Body of pancreas (tissue), 4 donors: ENCODE measurements at places on chromosomes 12 and 14. TPM values are rescaled to one million over a fixed set of nuclear protein-coding genes. Genes with fewer than 3 reads are reported as not detected.

OTX2 gene
- total RNA-seq: not detected

PNMA1 gene
- total RNA-seq: 5.7 TPM

RIPK3 gene
- total RNA-seq: 6.0 TPM

MANSC1 gene
- 12.2 TPM for total RNA-seq

ZNF10 gene
- 18.2 TPM for total RNA-seq

RTL1 gene
- total RNA-seq: 0.26 TPM

GAS2L3 gene
- 2.3 TPM for total RNA-seq

DNA sequence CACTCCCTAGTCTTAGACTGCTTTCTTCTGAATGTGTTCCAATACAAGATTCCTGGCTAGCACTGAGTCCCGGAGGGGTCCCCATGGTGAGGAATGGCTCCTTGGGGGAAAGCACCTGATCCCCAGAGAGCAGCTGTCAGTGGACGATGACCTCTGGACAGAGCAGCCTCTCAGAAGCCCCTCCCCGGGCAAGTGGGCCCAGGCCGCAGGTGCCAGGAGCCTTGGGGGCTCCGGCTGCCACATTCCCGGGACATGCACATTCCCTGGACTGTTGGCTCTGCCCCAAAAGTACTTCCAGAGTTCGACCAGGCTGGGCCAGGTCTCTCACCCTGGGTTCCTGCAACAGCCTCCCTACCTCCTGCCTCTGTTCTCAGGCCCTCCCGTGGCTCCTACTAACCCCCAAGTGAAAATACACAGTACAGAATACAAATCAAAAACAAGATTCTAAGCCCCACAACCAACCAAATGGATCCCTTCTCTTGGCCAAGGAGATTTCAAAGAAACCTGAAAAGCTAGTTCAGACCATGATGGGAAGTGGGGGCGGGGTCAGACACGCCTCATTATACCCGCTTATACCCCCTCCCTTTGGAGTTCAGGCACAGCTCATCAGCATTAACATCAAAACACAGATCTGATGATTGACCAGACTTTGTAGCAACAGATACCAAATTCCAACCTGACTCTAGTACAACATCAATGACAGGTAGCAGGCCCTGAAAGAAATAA, 23.3 kb upstream of the BTBD6 start:
- H3K36me3 ChIP-seq: peaks cover 8% of the 10 kb centered on the region
- no peak for DNase-seq
- H3K4me3 ChIP-seq: no peak overlapping the region
- no peaks in the 10 kb centered on the region for H3K4me1 ChIP-seq

- no peaks in the 10 kb centered on the region for H3K27me3 ChIP-seq
- no peak for DNase-seq
- H3K4me1 ChIP-seq: peaks cover 11% of the 10 kb centered on the region
- H3K27ac ChIP-seq: no peak overlapping the region
Measured at GRCh38 chr12:51941011-51941581, 10.4 kb upstream of the ACVR1B start.

GRCh38 chr12:7210642-7211151, 21.2 kb downstream of the PEX5 start:
- H3K36me3 ChIP-seq: peaks cover 17% of the 10 kb centered on the region
- no peak for DNase-seq
- H3K4me3 ChIP-seq: no peak overlapping the region

- no peak overlapping the region for H3K27ac ChIP-seq
- no peak for DNase-seq
- no peaks in the 10 kb centered on the region for H3K27me3 ChIP-seq
Measured at GRCh38 chr14:104389326-104390220, 190.0 kb upstream of the C14orf180 start.

GRCh38 chr14:59657769-59658168, 81.2 kb upstream of the CCDC175 start:
- no peak overlapping the region for H3K4me3 ChIP-seq
- no peaks in the 10 kb centered on the region for H3K4me1 ChIP-seq
- no peaks in the 10 kb centered on the region for H3K36me3 ChIP-seq
- no peaks in the 10 kb centered on the region for H3K27me3 ChIP-seq
- DNase-seq: no peak

DNA sequence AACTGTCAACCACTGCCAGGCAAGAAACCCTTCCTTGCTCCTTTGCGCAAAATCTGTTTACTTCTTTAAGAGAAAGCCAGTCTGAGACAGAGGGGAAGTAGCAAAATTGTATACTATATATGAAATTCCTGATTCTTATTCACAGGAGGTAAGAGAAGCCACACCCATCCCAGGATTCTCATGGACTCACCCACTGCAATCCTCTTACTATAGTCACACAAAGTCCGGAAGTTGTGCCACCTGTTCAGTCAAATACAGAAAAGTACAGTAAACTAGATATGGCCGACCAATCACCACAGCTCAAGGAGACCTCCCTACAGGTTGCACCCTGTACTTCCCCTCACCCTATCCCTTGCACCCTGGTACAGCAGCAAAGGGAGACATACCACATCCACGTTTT, 2.9 kb downstream of the PRMT5 start:
- H3K4me1 ChIP-seq: peaks cover 32% of the 10 kb centered on the region
- no peak for DNase-seq
- H3K4me3 ChIP-seq: no peak overlapping the region

DNA sequence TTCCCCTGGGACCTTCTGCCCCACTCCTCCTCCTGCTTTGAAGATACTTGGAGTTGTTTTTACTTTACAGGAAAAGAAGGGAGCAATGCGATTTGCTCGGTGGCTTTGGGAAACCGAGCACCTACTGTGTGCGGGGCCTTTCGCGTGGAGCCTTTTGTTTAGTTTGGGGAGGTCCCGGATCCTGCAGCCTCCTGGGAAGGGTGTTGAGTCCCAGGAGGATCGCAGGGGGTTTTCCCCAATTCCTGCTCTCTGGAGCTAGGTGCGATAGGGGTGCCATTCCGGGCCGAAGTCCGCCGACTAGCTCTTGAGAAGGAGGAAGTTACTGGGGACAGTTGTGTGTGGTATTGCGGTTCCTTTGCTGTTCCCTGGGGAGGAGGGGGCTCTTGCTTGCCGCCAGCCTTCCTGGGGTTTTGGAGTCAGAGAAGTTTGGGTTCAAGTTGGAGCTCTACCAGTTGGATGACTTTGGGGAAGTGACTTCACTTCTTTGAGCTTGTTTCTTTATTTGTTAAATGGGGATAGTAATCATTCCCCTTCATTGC, 1.1 kb downstream of the BRI3BP start:
- DNase-seq: peak; percentile 19
- H3K4me3 ChIP-seq: peak overlapping the region; percentile 46
- H3K4me1 ChIP-seq: peaks cover 21% of the 10 kb centered on the region
- no peaks in the 10 kb centered on the region for H3K27me3 ChIP-seq
- no peaks in the 10 kb centered on the region for H3K36me3 ChIP-seq
- H3K27ac ChIP-seq: no peak overlapping the region

GRCh38 chr12:129964826-129965457, 61.1 kb upstream of the TMEM132D start:
- H3K4me3 ChIP-seq: no peak overlapping the region
- no peaks in the 10 kb centered on the region for H3K27me3 ChIP-seq
- peak; percentile 61 for DNase-seq
- peaks cover 18% of the 10 kb centered on the region for H3K4me1 ChIP-seq
- no peak overlapping the region for H3K27ac ChIP-seq
